Activated naive CD8-positive, alpha-beta T cell treated with anti-CD3 and anti-CD28 coated beads, Interleukin-2, amount 10 ng/mL, durations not matched to agents 7 days and 5 days (primary cell): ENCODE measurements at places on chromosomes 6 and 20. TPM values are rescaled to one million over a fixed set of nuclear protein-coding genes. Genes with fewer than 3 reads are reported as not detected.
A peak's percentile ranks its signal among the peaks of the same experiment; 100 is the strongest.

The ASIP gene
- total RNA-seq = not detected

The SEMG1 gene
- total RNA-seq = not detected

GRCh38 chr20:49583343-49583668 is 15.4 kb upstream of the PTGIS start:
- peaks cover 14% of the 10 kb centered on the region for H3K27me3 ChIP-seq
- DNase-seq = no peak
- H3K4me1 ChIP-seq = peaks cover 13% of the 10 kb centered on the region
- peaks cover 5% of the 10 kb centered on the region for H3K36me3 ChIP-seq
- H3K27ac ChIP-seq = no peak overlapping the region

- H3K27me3 ChIP-seq = no peaks in the 10 kb centered on the region
- DNase-seq = no peak
- no peak overlapping the region for H3K4me3 ChIP-seq
- no peaks in the 10 kb centered on the region for H3K36me3 ChIP-seq
Observed at GRCh38 chr6:128417698-128418097, 102.7 kb downstream of the PTPRK start.

DNA sequence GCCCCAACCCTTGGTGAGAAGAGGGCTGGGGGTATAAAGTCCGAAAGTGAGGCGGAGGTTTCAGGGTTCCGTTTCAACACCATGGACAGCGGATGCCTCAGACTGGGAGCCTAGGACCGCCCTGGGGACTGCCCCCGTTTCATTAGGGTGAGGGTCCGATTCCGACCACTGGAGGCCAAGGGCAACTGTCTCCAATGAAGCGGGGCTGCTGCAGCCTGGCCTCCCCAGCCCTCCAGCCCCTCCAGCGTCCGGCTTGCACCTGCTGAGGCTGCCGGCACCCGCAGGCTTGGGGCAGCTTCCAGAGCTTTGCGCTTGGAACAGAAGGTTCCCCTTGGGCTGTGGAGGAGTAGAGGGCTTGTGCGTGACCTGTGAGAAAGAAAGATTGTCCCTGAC is 39.9 kb downstream of the YTHDF1 start:
- DNase-seq = no peak
- peak overlapping the region; percentile 77 for H3K27ac ChIP-seq
- H3K36me3 ChIP-seq = no peaks in the 10 kb centered on the region
- peaks cover 40% of the 10 kb centered on the region for H3K27me3 ChIP-seq
- peaks cover 2% of the 10 kb centered on the region for H3K4me1 ChIP-seq

GRCh38 chr6:156585859-156586258 is 191.3 kb upstream of the ARID1B start:
- no peaks in the 10 kb centered on the region for H3K36me3 ChIP-seq
- no peak for DNase-seq
- H3K27ac ChIP-seq = no peak overlapping the region
- H3K27me3 ChIP-seq = peaks cover 13% of the 10 kb centered on the region

DNA sequence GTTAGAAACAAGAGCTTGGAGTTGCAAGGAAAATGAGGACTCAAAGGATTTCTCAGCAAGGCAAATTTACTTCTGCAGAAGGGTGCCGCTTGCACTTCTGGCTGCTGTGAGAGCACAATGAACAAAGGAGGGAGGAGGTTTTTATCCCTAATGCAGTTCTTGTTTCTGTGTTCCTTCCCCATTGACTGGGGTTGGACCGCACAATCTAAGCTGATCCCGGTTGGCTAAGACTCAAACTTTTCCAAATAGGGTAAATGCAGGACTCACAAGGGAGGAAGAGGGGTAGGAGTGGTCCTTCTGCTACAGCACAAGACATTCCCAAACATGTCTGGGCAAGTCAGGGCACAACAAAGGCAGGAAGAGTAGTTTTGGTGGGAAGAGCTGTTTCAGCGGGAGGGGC is 249.6 kb upstream of the MOCS1 start:
- peaks cover 2% of the 10 kb centered on the region for H3K36me3 ChIP-seq
- no peak overlapping the region for H3K27ac ChIP-seq
